NCI-H510A treated with DMSO at 0.1 percent for 48 hours (cell line): ENCODE measurements at places on chromosomes 2 and 18.

DNA sequence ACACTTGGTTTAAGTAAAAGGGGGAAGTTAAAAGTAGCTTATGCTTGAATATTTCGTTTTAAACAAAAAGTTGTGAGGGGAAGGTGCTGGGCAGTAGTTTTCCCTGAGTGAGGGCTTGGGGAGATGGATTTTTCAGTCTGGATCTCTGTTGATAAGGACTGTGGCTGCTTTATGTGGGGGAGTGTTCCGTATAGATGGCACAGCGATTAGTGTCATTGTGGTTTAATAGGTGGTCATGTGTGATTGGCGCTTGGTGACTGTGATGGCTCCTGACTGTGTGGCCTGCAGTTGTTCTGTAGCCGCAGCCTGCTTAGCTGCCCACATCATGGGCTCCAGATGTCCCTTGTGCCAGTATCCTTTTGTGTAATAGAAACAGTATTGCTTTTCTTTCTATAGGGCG lies 156.2 kb downstream of the WDSUB1 start:
- no peak for DNase-seq

DNA sequence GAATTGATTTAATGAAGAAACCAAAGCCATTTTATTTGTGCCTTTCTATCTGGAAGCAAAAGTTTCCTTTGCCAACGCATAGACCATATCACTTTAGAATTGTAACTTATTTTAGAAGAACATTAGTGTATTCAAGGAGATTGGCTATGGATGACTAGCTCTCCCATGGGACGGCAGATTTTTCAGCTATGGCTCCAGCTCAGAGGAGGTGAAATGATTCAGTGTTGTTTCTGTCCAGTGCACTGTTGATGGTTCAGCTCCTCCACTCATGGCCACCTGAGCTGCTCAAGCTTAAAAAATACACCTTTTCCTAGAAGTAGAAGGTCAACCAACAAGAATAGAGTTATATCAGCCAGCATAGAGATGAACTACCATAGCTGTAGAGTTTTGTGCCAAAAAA lies 1597.5 kb upstream of the PIK3C3 start:
- DNase-seq = no peak

- peak; percentile 86 for DNase-seq
Observed at GRCh38 chr2:112161431-112162145, 23.4 kb downstream of the FBLN7 start.

DNA sequence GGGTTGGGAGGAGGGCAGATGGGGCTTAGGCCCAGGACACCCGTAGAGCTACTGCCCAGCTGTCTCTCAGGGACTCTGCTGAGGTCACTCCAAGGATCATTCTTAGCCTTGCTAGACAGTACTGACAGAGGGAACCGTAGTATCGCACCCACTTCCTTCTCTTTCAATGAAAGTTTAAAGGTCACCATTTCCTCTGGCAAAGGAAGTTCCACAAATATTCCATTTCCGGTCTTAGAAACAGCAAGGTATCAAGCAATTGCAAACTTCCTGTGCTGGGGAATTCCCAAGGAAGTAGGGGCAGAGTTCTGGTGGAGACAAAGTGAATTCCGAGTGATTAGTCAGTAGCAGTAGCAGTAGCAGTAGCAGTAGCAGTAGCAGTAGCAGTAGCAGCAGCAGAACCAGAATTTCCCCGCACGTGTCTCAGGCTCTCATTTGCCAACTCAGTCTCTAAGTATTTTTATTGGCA lies 24.7 kb downstream of the IL1B start:
- no peak for DNase-seq

GRCh38 chr18:41121116-41121826 lies 833.8 kb upstream of the PIK3C3 start:
- no peak for DNase-seq

GRCh38 chr2:169712791-169713227 lies 18.5 kb downstream of the PHOSPHO2 start:
- no peak for DNase-seq

GRCh38 chr2:88320076-88320773 lies 132.3 kb downstream of the FOXI3 start:
- no peak for DNase-seq

DNA sequence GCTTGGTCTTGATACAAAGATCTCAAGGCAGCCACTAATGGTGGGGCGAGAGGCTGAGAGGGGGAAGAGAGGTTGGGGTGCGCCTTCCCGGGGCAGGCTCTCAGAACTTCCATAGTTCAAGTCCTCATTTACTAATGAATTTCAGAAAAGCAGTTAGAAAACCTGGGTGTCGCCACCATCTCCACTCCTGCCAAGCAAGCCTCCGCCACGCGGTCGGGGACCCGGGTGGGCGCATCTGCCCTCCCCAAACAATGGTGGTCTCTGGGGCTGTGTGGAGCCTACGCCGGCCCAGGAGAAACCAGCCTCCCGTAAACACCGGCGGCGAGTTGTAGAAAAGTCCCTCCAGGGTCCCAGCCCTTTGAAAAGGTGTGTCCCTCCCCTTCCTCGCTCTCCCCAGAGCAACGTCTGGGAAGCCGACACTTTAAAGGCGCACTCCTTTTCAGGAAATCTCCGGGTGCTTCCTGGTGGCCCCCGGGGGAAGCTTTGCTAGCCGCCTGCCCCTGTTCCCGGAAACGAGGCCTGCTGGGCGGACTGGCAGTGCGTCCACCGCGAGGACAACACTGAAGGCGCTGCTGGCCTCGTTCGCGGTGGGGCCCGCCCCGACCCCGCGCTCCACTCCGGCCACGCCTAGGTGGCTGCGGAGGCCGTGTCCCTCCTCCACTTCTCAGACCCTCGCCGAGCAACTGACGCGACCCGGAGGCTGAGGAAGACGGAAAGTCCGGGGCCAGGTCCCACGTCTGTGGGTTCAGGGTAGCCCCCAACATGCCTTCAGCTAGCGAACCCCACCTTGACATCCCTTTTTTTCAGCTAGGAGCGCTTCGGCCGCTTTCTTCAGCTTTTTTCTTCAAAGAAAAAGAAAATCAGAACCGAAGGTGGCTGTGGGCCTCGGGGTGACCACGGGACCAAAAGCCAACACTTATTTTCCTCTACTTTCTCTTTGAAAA lies 16.8 kb downstream of the EVX2 start:
- no peak for DNase-seq

DNA sequence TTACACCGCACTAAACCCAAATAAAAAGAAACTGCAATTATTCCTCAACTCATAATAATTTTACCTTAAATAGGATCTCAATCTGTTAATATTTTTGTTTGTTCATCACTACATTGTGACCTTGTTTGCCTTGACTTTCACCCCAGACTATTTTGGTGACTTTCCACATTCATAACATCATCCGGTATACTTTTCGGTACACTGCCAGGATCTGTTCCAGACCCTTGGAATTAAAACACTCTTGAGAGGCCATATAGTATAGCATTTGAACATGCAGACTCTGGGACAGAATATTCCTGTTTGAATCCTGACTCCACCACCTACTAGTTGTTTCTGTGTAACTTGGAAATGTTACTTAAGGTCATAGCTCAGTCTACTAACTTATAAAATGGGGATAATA lies 577.4 kb downstream of the METTL4 start:
- DNase-seq = no peak

GRCh38 chr2:96203130-96204028 lies 5.2 kb downstream of the STARD7 start:
- DNase-seq = no peak

- no peak for DNase-seq
Observed at GRCh38 chr18:9691235-9691634, 16.9 kb upstream of the RAB31 start.

GRCh38 chr2:48383036-48383435 lies 146.9 kb upstream of the STON1 start:
- no peak for DNase-seq
